ENCODE measurements at places on chromosomes 4 and X.

GRCh38 chrX:101407167-101407747 lies 468 bp downstream of the GLA start:
- no peak for DNase-seq

- peak; percentile 68 for DNase-seq
Measured at GRCh38 chrX:72046447-72046846, 85.3 kb downstream of the RTL5 start.

GRCh38 chr4:185119927-185120630 lies 23.0 kb upstream of the SLC25A4 start:
- no peak for DNase-seq

- DNase-seq: no peak
Measured at GRCh38 chrX:48541140-48541814, 1.8 kb downstream of the TBC1D25 start.

DNA sequence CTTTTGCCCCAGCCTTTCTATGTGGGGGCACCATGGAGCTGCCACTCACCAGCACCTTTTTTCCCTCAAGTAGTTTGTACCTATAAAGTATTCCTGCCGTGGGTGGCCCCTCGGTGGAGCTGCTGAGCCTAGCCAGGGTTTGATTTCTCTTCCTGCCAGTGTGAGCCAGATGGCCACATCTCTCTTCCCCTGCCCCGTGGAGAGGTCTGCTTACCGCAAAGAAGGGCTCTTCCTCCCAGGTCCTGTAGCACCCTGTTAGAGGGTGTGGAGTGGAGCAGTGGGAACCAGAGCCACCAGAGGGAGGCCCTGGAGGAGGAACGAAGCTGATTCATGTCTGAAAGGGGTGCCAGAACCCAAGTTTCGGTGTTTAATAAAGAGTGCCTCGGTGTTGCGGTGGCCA lies 95.4 kb downstream of the PTTG2 start:
- no peak for DNase-seq

- no peak for DNase-seq
Measured at GRCh38 chr4:23235628-23236390, 543.1 kb downstream of the GBA3 start.

DNA sequence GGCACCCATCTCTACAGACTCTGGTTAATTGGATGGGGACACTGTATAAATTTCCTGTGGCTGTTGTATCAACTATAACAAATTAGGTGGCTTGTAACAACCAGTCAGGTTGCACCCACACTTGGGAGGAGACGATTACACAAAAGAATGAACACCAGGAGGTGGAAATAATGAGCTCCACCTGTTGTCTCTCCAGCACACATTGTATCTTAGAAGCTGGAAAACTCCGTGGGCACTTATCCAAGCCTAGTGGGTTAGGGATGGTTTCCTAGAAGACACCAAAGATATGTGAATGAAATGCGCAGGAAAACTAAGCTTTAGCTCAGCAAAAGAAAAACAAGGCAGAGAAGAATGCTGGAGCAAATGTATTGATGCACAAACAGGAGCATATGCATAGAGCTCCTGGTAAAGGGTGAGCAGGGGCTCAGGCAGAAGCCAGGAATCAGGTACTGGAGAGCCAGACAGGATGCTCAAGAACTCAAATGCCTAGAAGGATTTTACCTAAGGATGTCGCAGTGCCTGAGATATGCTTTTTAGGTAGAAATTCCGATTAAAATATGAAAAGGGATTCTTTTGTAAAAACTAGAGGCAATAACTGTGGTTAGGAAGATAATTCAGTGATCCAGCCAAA lies 111.7 kb downstream of the GALNTL6 start:
- no peak for DNase-seq

DNA sequence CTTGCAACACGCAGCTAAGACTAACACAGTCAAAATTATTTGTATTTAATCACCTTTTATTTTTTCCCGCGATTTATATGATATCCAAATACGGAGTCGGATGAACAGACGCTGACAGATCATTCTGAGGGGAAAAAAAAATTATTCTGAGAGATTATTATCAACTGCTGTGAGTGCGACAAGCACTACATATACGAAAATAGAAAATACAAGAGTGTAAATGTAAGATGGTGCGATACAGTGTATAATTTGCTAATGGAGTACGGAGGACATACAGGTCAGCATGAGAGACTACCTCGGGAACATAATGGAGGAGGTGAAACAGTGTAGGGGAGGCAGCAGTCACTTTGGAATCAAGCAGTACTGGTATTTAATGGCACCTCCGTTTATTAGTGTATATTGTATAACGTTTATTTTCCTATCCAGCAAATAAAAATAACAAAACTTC lies 2.8 kb upstream of the LIN54 start:
- peak; percentile 29 for DNase-seq

GRCh38 chr4:100285121-100285520 lies 94.9 kb upstream of the DDIT4L start:
- no peak for DNase-seq

GRCh38 chrX:56793112-56793430 lies 64.0 kb downstream of the NBDY start:
- DNase-seq: no peak

DNA sequence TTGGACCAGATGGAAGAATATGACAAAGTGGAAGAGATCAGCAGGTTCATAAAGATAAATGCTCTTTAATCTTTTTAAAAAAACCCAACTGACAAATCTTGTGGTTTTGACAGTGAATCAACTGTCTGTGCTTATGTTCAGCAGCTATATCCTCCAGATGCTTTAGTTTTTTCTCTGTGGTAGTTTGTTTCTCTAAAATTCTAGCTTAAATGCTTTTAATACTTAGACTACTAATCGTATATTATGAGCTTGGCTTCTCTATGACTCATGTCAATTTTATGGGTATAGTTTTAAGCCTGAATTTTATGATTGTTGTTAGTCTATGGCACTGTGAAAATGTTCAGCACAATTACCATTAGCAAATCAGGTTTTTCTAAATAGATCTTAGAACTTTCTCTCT lies 12.9 kb downstream of the HHIP start:
- no peak for DNase-seq

DNA sequence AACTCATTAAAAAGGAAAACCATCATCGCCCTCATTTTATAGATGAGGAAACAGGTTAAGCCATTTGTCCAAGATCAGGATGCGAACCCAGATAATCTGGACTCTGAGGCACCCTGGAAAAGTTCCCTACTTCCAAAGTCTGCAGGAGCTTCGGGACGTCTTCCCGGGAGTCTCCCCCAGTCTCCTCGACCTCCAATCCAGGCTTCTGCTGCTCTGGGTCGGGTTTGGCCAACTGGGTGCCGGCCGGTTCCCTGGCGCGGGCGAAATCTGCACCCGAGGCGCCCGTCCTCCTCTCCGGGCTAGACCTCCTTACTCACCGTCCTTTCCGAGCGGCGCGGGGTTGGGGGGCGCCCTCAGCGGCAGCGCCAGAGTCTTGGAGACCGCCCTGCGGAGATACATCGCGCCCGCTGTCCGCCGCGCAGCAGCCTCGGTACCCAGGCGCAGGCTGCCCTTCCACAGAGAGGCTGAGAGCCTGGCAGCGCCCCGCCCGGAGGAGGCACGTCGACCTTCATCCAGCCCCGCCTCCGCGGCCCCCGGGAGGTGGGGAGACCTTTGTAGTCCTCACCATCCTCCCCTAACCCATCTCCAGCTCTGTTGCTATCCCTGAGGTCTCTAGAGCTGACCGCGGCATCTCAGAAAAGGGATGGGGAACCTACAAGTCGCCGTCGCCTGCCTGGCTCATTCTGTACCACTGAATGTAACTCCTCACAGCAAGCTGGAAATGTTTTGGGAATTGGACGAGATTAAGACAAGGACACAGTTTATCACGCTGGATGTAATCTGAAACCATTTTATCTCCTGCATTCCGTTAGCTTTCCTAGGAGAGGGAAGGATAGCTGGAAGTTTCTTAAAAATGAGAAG lies at the start of gene MGARP:
MGARP (minus strand) TSS at position 466 of the 861 bp plus-strand sequence; CDS start at position 399, 67 bp downstream.
- DNase-seq: peak; percentile 49

DNA sequence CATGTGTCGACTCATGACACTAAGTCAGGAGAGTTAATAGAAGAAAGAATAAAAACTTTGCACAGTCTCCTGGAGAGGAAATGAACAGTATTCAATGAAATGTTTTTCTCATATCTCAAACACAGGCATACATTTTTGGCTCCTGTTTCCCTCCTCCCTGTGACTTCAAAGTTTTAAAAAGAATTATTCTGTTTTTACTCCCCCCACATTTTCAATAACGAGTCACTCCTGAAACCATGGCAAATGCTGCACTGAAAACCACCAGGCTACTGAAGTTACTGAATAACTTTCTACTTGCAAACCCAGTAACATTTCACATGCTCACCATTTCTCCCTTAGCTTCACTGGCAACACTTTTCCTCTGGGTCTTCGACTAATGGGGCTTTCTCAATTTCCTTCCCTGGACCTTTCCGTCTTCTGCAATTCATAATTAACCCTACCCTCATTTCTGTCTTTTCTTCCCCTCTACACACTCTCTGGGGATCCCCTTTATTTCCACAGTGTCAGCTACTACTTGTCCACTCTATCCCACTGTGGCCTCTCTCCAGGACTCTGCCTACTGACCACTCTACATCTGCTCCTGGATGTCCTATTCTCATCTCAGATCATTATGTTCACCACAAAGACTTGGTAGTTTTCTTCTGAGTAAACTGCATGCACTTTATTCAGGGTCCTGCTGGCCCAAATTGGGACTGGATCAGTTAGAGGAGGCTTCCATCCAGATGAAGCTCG lies 225.8 kb upstream of the ETNPPL start:
- DNase-seq: no peak

DNA sequence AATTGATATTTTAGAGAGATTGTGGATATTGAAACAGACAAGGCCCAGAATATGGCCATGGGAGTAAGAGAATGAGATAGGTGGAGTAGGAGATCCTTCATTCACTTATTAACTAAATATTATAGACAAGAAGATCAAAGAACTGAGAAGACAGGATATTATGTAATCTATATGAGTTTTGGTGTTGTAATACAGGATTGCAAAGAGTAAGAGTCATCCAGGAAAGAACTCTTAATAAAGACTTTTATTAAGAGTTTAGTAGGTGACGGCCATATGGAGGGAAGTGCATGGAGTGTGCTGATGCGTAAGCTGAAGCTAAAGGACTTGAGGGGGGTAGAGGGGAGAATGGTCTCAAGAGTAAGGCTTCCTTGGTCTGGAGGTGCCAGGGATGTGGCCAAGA lies 153.7 kb downstream of the VEGFC start:
- no peak for DNase-seq

DNA sequence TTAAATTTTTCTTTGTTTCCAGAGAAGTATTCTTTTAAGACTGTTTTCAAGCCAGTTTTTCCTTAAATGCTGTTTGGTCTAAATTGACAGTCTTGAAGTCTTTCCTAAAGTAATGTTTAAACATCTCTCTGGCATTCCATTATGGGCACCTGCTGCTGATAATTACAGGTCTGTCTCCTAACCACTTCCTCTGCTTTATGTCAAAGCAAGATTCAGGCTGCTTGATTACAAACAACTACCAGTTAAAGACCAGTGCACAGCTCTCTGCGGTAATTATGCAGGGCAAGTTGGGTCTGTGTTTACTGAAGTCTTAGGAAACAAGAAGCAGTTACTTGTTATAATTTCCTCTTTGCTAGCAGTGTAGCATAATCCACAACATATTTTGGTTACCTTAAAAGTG lies 17.6 kb downstream of the UNC5C start:
- DNase-seq: peak; percentile 88

DNA sequence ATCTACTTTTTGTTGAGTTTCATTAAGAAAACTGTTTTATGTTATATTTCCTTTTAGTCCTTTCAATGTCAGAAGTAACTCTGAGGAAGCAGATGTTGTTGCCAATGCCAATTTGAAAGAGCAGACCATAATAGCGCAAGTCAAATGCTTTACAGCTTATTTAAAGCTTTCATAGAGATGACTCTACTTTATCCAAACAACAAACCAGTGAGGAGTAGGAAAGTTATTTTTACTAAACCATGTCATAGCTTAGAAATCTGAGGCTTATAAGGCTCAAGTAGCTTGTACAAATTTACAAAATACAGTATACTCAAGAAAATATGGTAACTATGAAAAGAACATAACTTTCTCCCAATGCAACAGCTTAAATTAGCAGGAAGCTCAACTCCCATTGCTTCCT lies 40.1 kb upstream of the SPOCK3 start:
- DNase-seq: no peak

GRCh38 chr4:24991015-24991414 lies 39.7 kb downstream of the LGI2 start:
- no peak for DNase-seq

DNA sequence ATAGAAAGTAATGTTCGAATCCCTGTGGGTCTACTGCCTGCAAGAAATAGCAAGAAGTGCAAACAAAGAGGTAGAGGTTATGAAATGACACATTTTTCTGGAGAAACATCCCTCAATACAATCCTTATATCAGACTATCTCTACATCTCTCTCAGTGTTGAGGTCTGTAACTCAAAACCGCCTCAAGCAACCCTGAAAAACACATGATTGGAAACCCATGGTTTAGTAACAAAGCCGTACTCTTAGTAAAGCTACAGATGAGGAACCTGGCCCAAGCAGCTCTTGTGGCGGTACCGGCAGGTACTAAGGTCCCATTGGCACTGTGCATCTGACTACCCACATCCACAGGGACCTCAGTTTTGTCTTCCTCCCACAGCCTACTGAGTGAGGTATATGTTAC lies 53.9 kb downstream of the IRF2 start:
- DNase-seq: no peak

- no peak for DNase-seq
Measured at GRCh38 chrX:110046001-110046400, 43.1 kb downstream of the TMEM164 start.

DNA sequence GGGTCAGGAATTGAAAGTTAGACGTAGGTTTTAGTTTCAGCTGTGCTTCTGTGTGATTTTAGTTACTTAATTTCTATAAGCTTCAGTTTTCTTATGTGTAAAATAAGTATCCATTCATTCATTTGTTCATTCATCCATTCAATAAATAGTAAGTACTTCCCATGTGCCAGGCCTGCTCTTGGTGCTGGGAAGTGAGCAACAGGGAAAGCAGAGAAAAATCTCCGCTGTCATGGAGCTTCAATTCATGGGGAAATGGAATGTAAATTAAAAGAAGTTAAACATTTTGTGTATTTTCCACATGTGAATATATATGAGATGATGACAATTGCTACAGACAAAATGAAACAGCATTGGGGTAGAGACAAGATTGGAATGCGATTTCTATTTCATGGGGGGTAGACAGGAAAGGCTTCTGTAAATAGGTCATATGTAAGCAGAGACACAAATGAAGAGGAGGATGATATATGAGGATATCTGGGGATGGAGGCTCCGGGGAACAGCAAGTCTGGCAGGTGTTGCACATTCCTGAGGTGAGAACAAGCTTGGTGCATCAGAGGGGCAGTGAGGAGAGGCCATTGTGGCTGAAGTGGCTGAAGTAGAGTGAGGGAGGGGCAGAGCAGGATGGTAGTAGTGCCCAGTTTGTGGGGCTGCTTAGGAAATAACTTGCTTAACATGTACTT lies 66.2 kb downstream of the FHIP1A start:
- no peak for DNase-seq

DNA sequence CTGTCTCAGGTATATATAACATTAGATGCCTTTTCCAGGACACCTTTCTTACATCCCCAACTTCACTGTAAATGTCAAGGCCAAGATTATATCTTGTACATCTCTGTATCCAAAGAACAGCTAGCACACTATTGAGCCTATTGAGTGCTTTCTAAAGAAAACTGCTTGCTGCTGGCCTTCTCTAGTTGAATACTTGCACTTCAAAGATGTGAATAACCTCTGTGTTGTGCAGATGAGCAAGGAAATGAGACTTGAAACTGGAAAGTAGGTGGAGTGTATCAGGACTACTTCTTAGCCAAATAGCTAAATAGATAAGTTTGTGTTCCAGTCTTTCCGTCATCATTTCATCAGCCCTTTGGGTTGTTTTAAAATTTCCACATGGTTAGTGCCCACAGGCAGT lies 704.4 kb upstream of the AMOT start:
- no peak for DNase-seq

Data from SK-N-DZ (cell line).